Activated CD8-positive, alpha-beta memory T cell treated with anti-CD3 and anti-CD28 coated beads for 1 hour (primary cell): ENCODE measurements at places on chromosomes 1 and 21.

GRCh38 chr1:67853704-67854103 is 20.4 kb upstream of the GNG12 start:
- no peak for DNase-seq

DNA sequence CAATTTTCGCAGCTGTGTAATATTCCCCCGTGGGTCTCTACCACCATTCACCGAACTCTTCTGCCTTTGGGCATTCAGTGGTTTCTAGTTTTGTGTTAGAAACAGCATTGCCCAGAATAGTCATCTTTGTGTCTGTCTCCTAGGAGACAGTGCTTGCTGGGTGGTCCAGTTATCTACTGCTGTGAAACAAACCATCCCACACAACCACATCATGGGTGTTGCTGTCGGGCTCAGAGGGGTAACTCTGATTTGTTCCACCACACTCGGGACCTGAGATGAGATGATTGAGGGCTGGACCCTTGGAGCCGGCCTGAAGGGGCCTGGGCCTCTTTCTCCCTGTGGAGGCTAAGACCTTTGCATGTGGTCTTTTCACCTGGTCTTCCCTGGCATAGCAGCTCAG is 427.2 kb upstream of the VAMP3 start:
- no peak for DNase-seq

GRCh38 chr1:57623039-57623790 is 199.4 kb upstream of the DAB1 start:
- no peak for DNase-seq

DNA sequence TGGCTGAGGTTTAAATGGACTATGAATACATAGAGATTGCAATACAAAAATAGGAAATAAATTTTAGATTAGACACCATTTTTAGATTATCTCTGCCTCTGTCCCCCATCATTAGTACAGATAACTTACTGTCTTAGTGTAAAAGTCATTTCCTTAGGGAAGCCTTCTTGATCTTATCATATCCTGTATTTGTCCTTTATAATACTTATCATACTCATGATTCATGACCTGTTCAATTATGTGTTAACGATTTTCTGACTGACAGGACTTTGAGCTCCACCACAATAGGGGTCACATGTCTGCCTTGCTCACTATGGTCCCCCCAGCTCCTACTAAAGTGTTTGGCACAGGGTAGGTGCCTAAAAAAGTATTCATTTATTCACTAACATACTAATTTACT is 14.6 kb downstream of the TEX38 start:
- no peak for DNase-seq

DNA sequence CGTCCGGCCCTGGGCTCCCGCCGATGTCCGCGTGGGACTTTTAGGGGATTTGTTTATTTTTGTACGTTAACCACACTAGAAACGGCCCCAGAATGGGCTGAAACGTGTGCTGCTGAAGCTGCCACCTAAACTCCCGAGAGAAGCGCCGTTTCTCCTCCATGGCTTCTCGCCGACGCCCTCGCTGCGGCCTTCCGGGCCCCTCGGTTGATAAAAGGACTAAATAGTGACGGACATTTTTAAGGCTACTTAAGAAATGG is 678 bp upstream of the PTTG1IP start:
- DNase-seq: no peak

- no peak for DNase-seq
These were observed 41.2 kb upstream of the TTC22 start for GRCh38 chr1:54842206-54842915.

DNA sequence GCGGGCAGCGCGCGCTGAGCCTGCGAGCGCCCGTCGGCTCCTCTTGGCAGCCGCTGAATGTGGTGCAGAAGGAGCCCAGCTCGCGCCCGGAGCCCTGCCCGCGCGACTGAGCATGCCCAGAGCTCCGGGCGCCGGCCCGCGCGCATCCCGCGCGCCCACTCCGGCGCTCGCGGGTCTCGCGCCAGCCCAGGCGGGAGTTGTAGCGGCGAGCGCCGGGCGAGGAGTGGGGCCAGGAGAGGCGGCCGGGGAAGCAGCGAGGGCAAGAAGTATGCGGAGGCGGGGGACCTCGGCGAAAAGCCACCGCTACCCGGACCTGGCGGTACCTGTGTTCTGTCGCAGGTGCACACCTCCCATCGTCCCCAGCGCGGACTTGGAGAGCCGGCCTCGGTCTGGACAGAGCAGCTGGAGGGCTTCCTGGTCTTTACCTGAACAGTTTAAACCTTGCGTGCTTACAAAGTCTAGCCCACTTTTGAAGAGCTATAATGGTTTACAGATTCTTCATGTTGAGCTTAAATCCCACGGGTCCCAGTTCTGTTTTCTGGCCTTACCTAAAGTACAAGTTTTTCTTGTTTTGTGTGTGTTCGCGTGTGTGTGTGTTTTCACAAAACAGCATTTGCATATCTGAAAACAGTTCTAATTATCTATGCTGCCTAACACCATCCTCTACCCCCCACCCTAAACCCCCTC is at the start of gene DDAH1:
Gene DDAH1 (minus strand): TSS at position 61 of the 687 bp plus-strand sequence. CDS start 114 bp downstream, outside the sequence.
- no peak for DNase-seq

GRCh38 chr1:60861961-60862567 is 220.3 kb upstream of the NFIA start:
- no peak for DNase-seq

DNA sequence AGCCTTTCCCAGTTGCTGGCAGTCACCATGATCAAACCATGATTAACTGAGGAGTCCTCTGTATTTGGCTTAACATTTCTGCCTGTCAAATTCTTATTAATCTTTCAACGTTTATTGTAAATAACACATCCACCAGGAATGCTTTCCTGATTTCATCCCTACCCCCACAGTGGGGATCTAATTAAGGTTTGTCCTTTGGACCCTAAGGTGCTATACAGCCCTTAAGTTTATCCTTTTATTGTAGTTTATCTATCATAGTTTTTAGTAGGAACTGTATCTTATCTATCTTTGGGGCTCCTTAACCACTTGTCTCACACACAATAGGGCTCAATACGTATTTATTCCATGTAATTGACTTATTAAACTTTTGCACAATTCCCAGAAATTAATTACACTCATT is 61.0 kb downstream of the SPATA46 start:
- no peak for DNase-seq

GRCh38 chr1:156245451-156246232 is 2.2 kb downstream of the PAQR6 start:
- no peak for DNase-seq

DNA sequence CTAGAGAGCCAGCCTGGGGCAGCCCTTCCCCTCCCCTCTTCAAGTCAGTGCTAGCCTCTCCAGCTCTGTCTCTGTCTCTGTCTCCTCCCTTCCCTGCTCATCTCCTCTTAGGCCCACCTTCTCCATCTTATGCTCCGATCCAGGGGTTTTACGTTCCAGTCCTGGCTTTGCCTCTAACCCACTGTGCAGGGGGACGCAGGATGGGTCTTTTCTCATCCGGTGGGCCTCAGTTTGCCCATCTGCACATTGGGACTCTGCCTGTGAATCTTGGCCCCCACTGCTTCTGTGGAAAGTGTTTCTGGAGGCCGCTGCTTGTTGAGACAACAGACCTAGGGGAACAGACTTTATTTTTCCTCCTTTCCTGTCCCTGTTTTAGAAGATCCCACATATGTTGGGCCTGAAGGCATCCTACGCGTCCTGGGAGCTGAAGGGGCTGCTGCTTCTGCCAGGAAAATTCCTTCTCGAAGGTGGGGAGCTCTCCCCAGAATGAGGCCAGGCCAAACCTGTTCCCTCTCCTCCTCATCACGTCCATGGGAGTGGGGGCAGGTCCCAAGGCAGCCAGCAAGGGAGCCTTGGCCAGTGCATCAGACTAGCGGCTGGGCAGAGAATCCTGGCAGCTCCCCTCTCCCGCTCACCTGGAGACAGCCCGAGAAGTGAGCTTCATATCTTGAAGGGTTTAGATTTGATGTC is 99.5 kb upstream of the CSF3R start:
- no peak for DNase-seq

DNA sequence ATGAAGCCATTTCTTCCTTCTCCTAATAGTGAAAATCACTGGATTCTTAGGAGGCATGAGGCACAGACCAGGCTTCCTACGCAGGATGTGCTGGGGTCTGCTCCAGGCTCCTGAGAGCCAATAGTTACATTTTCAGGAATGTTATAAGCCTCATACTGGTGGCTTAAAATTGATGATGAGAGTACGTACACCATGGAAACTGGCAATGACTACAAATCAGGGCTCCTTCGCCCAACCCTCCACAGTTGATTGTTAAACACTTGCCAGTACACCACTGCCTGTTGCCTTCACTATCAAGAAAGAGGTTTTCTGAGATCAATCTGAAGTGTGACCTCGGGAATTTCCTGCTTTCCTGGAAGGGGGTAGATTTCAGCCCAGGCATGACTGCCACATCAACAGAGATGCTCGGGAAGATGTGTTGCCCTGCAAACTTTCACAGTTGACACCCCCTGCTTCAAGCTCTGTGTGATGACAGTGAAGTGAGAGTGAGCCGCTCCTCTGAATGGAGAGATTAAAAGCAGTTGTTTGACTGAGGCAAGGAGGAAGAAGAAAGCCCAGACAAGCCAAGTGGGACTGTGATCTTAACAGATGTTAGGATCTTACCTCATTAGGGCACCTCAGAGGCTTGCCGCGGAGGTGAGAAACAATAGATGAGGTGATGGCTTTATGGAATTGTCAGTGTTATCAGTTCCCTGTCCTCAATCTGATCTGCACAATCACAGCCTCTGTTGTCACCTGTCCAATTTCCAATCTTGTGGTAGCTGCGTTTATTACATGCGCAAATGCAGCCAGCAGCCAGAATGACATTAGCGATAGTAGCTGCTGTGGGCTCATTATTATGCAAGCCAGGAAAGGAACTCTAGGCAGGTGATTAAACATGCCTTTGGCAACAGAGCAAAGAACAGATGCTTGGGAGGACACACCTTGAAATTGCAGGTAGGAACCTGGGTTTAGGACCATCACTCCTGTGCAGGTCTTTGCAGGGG is 277.3 kb downstream of the KAZN start:
- DNase-seq: no peak

DNA sequence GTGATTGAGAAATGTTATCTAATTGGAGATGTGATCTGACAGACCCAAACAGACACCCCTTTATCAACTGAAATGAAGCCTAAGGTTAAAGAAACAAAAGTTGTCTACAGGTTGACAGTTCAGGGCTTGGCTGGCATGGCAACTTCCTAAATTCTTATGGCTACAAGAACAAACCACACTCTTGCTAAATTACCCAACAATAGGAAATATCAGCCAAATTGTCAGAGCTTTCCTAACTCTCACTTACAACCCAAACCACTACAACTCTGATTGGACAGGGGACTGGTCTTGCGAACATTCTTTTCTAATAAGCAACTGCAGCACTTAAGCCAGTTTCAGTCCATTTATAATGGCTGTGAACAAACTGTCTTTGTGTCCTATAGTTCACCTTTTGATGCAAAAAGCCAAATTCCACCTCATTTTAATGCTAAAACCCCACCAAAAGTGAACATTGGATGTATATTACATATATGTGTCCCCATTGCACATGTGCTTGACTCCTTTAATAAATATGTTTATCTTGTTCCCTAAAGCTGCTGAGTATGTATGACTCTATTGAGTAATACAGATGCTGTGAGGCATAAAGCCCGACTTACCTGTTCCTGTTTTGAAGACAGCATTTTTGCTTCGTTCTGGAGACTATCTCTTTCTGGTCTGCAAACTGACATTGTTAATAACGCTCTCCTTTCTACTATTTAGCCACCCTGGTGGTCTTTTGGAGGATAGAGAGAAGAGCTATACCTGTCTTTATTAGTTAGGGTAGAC is 101.3 kb upstream of the HMCN1 start:
- DNase-seq: no peak

GRCh38 chr1:94846308-94846707 is 26.2 kb downstream of the SLC44A3 start:
- no peak for DNase-seq

DNA sequence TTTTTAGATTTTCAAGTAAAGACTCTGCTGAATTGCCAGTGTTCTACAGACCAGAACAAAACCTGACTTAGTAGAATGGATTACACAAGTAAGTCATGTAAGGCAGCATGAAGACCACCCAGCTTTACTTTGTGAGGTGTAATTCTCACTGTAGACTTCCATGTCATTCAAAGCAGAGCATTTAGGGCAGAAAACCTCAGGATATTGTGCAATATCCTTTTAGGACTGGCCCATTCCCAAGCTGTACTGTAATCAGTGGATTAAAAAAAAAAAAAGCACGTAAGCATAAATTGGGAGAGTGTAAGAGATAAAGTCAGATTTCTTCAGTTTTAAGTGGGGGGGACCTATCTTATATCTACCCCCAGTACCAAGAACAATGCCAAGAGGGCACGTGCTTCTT is 380.5 kb upstream of the PRMT6 start:
- no peak for DNase-seq

DNA sequence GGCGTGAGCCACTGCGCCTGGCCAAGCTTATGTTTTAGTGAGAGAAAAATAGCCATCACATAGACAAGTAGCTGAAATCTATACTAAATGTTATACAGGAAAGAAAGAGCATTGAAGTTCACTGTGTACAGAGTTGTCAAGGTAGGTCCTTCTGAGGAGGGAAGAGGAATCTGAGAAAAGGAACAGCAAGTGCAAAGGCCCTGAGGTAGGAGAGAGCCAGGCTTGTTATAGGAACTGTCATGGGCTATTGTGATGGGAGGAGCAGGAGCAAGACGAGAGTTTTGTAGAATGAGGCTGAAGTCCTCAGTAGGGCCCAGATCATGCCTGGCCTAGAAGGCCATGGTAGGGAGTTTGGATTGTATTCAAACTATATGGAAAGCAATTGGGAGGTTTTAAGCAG is 4.6 kb downstream of the ZDHHC18 start:
- no peak for DNase-seq

GRCh38 chr1:235938709-235939479 is 72.2 kb upstream of the LYST start:
- DNase-seq: no peak

GRCh38 chr1:87402241-87403002 is 73.7 kb downstream of the LMO4 start:
- DNase-seq: no peak

DNA sequence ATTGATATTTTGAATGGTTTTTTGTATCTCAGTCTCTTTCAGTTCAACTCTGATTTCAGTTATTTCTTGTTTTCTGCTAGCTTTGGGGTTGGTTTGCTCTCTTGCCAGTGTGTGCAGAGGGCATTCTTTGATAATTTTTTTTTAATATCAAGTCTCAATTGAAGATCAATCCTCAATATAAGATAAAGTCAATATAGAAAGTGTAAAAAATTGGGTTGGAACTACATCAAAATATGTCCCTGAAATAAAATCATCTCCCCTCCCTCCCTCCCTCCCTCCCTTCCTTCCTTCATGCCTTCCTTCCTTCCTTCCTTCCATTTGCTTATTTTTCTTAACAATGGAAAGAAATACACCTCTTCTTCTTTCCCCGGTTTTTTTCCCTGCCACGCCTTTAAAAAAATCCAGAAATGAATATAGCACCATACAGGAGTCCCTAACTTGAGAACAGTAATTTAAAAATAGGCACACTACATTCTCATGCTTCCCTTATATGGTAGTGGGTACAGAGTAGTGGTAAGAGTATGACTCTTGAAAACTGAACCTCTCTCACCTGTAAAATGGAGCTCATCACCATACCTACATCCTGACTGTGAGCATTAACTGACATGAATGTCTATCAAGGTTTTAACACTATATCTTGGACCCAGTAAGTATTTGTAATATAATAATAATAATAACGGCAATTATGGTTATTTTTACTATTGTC is 221.9 kb downstream of the GIPC2 start:
- DNase-seq: no peak

- no peak for DNase-seq
These were observed 14.8 kb upstream of the OLIG2 start for GRCh38 chr21:33010931-33011330.
